NCI-H2081 (cell line): ENCODE measurements at places on chromosomes 1 and 21.
A peak's percentile ranks its signal among the peaks of the same experiment; 100 is the strongest.

GRCh38 chr1:6554907-6555778 lies at the start of gene TAS1R1:
TAS1R1 (plus strand) TSS chr1:6555307; CDS start chr1:6555374, 67 bp downstream.
- DNase-seq: no peak

DNA sequence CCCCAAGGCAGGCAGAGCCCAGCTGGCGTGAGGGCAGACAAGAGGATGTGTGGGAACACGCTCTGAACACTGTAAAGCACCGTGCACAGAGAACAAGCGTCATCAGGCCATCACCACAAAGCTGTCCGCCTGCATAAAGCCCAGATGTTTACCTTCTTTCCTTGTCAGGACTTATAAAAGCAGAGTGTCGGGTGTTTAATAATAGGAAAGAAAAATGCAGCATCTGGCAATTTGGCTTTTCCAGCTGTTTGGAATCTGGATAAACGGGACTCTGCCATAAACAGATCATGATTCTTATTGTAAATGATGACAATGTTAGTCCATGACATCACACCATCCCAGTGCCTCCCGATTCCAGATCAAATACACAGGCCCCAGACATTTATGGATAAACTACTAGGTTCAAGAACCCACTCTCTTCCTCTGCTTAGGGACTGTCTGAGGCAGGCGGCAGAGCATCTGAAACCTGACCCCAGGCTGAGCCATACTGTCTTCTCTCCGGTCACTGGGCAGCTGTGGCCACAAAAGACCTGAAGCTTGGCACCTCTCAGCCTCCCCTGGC lies 4.2 kb downstream of the GLIS1 start:
- no peak for DNase-seq

GRCh38 chr1:53556657-53557227 lies 97.5 kb downstream of the DMRTB1 start:
- DNase-seq: no peak

DNA sequence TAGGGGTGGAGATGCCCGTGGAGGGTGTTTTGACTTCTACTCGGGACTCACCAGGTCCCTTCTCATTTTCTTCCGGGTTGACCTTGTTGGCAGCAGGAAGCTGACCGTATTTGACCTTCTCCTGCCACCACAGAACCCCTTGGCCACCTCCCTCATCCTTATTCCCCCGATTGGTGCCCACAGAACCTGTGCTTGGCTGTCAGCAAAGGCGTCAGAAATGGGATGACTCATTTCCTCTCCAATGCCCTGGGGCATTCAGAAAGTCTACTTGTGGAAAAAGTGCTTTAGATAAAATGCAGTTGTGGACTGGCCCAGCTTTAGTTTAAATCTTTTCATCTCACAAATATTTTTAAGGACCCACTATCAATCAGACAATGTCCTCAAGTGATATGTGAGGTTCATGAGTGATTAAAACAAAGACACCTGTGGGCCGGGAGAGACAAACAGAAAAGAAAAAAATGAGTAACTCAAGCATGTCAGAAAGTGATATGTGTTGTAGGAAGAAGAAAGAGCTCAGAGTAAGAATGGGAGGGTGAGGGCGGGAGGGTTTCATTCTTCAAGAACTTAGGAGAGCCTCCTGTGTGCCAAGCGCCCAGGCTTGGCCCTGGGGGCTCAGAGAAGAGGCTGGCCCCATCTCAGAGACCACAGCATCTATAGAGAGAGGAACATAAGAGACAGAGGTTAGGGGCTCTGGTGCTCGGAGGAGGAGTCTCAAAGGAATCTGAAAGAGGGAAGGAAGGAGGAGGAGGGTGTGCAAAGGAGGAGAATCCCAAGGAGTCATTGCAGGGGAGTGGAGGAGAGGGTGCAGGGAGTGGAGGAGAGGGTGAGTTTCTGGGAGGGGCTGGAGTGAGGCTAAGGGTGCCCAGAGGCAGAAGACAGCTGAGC lies 221.6 kb upstream of the VAMP3 start:
- DNase-seq: no peak

GRCh38 chr1:24020025-24020424 lies 39.9 kb upstream of the SRSF10 start:
- no peak for DNase-seq

DNA sequence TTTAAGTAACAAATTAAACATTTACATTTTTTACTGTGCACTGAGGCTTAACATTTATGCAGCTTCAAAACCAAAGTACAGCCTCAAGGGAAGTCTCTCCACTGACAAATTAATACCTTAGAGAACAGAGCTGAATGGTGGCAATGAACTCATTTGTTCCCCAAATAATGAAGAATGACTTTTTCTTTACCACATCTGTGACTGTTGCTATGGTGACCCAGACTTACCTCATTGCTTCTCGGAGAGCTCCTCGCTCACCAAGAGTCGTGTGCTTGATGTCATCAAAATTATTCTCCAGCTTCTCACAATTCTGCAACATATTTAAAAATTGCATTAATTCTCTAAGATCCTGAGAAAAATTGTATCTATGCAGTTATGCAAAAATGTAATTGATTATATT lies 92.9 kb downstream of the DPYD start:
- DNase-seq: peak; percentile 53

- no peak for DNase-seq
These were observed 67.1 kb downstream of the ADARB1 start for GRCh38 chr21:45141507-45141906.

DNA sequence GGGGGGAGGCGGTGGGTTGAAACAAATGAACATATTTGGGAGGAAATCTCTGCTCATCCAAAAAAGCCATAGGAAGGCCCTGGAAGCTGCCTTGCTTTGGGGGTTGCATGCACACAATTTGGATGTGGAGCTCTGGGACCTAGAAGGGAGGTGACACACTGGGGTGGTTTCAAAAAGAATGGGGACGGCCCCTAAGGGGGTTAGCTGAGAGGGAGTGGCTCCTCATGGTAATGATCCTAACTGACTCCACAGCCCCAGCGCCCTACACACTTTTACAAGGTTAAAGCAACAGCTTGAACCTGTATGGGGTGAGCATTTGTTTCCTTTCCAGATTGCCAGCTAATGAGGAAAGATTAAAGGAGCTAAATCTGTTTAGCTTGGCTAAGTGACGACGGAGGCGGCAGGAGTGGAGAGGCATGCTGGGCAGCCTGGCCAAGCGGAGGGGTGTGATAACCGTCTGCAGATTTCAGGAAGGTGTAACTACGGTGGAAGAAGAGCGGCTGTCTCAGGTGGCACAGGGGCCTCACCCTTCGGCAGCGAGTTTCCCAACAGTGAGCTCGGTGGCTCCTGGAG lies 107.3 kb downstream of the RNF220 start:
- no peak for DNase-seq

- DNase-seq: no peak
These were observed 12.9 kb downstream of the EPB41 start for GRCh38 chr1:28927266-28927647.

- DNase-seq: peak; percentile 80
These were observed 5.6 kb upstream of the FAM131C start for GRCh38 chr1:16078925-16079656.

DNA sequence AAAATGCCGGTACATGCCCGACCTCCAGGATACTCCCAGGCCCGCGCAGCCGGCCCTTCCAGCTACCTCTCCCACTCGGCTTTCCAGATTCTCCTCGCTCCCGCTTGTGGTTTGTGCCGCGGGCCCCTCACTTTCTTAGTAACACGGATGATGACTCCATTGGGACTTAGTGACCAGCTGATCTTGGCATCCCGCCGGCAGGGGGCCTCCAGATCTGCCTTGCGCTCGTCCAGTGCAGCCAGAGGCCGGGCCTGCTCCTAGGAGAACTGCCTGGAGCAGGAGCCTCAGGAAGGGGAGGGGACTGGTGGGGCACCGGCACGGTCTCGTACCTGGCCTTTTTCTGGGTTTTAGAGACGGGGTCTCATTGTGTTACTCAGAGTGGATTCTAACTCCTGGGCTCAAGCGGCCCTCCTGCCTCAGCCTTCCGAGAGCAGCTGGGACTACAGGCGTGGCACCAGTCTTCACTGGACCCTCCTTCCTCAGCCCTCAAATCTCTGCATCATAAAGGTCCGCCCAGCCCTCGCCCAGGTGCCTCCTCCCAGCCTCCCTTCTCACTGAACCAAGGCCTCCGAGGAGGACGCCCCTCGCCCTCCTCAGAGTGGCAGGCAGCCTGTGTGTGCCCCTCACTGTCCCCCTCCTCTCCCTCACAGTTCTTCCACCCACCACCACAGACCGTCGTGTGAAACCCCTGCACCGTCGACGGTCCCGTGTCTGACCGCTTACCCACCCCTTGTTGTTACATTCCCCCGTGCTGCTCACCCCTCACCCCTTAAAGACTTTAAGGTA lies 78.6 kb downstream of the SLC25A24 start:
- no peak for DNase-seq

GRCh38 chr1:6972399-6972798 lies 187.1 kb downstream of the CAMTA1 start:
- no peak for DNase-seq
